ENCODE measurements at places on chromosomes 5 and 9.
A peak's percentile ranks its signal among the peaks of the same experiment; 100 is the strongest.

DNA sequence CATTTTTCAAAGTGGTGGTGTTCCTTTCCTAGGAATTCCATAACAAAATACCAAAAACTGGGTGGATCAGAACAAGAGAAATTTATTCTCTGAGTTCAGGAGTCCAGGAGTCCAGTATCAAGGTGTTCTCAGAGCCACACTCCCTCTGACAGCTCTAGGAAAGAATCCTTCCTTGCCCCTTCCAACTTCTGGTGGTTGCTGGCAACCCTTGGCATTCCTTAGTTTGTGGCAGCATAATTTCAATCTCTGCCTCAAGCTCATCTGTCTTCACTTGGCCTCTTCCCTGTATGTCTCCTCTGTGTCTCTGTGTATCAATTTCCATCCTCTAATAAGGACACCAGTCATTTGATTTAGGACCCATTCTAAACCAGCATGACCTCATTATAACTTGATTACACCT lies 243.7 kb downstream of the MPDZ start:
- DNase-seq: no peak

DNA sequence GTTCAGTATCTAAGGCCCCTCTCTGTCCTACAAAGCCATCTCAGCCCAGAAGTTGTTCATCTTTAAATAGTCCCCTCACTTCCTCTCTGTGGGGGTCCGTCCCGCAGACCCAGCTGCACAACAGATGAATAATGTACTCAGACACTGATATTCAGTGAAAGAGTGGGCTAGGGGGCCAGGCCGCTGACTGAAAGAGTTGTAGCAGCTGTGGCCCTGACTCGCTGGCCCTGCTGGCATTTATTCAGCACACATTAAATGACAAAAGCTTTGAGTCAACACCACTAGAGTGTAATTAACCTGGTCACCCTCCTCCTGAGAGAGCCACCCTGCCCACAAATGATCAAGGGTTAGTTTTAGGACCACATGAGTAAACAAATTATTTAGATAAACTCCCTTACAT lies 76.3 kb downstream of the MED10 start:
- DNase-seq: no peak

DNA sequence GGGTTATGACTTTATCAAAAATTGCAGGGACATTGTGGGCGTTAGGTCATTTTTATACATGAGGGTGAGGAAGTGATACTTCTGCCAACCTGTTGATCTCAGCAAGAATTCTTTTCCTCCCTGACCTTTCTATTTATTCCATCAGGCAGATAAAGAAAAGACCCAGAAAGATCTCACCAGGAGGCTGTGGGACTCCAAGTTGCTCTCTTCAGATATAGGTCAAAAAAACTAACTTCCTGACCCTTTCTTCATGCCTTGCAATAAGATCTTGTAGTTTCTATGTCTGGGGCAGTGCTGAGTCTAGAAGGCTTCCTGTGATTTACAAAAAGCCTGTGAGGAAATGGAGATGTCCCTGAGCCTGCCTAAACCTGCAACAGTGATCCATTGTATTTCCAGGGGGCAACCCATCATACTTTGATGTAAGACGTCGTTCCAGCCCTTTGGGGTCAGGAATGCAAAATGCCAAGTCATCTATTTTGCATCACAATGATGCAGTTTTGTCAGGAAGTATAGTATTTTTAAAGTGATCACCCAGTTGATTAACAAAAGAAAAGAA lies 22.0 kb upstream of the PIK3R1 start:
- DNase-seq: no peak

DNA sequence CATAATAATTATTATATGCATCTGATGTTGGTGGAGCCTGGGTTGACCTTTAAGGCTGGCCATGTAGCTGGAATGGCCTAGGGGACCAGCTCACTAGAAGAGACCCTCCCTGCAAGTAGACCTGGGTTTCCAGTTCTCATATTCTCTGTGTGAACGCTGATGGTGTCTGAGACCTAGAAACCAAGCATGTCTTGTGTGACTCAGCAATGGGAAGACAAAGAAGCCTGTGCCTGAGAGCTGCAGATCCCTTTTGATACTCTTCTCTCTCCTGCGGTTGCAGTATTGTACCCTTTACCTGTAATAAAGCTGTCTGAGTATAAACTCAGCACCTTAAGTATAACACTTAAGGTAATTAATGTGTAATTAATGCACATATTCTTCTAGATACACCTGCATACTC lies 22.2 kb downstream of the C9orf152 start:
- no peak for DNase-seq

DNA sequence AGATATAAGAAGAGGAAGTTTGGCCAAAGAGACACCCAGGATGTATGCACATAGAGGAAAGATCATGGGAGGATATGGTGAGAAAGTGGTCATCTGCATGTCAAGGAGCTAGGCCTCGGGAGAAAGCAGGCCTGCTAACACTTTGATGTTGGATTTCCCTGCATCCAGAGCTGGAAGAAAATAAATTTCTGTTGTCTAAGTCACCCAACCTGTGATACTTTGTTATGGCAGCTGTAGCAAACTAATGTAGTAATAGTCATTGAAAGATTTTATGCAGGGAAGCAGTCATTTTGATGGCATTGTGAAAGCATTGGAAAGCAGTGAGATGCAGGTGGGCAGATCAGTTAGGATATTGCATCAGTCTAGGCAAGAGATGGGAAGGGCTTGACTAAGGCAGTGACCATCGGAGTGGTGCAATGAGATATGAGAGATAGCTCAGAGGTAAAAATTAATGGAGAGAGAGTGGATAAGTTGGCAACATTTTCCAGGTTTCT lies 24.5 kb upstream of the FOCAD start:
- no peak for DNase-seq

DNA sequence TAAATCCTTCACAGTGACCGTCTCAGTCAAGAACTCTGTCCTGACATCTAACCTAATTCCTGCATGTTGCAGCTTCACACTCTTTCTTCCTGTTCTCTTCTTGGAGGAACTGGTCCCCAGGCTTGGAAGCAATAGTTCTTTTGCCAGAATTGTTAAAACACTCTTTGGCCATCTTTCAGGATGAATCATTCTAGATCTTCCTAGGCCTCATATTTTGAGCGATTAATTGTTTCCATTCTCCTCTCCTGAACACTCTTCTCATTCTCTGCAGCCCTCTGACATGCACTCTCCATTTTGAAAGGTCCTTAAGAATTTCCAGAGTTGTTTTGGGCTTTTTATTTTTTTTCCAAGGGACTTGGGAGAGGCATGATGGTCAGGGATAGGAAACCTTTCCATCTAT lies 85.8 kb downstream of the FAM114A2 start:
- no peak for DNase-seq

DNA sequence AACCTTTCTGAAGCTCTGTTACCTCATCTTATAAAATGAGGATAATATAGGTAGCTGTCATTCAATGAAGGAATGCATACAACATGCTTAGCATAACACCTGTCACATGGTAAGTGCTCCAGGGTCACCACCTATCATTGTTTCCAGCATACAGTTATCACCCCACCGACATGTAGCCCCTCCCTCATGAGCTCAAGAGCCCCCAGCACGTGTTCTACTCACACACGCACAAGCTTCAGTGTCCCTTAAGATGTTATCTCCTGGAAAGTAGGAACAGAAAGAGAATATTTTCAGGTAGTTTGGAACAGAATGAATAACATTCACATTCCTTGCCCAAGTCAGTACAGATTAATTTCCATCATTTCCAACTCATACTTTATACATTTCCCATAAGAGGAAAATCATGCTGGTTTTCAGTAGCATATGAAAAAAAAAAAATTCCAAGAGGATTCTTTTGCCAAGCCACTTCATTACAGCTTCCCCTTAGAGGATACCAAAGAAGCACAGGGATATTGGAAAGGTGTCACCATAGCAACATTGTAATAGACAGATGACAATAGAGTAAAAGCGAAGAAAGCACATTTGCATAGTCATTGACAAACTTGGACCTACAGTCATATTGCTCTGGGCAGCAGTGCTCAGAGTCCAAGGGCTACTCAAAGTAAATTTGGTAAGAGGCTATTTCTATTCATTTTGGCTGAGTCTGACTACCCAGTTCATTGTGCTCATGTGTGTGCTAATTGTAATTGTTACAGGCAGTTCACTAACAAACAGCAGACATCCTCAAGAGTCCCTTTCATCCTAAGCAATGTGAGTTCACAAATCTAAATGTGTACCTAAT lies 1.5 kb upstream of the MOB3B start:
- no peak for DNase-seq

- no peak for DNase-seq
Observed at GRCh38 chr5:81854915-81855314, 104.0 kb upstream of the SSBP2 start.

DNA sequence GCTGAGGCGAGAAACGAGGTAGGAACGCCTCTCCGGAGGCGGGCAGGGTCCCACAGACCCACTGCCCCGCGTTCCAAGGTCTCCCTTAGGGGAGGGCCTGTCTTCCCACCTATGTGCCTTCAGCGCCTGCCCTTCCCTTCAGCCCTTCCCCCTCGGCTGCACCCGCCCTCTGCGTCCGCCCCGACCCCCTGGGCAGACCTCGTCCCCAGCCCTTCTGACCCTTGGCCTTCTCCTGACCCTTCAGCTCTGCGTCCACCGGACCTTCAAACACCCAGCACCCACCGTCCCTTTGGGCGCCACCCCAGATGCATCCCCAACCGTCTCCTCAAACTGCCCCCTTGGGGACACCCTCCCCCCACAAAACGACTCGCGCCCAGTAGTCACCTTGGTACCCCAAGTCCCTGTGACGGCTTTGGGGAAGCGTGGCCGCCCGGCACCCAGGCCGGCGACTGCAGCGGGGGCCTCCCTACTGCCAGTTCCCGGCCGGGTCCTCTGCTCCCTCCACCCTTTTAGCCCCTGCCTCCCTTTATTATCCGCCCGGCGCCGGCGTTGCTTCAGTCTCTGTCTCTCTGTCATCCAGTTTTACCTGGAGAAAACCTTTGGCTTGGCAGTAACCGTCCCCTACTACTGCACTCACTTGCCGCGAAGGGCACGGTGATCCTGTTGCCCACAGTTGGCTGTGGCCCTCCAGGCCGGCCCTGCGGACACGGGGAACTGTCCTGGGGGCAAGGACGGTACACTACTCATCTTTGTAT lies 421 bp downstream of the RUSC2 start:
- DNase-seq: peak; percentile 31

DNA sequence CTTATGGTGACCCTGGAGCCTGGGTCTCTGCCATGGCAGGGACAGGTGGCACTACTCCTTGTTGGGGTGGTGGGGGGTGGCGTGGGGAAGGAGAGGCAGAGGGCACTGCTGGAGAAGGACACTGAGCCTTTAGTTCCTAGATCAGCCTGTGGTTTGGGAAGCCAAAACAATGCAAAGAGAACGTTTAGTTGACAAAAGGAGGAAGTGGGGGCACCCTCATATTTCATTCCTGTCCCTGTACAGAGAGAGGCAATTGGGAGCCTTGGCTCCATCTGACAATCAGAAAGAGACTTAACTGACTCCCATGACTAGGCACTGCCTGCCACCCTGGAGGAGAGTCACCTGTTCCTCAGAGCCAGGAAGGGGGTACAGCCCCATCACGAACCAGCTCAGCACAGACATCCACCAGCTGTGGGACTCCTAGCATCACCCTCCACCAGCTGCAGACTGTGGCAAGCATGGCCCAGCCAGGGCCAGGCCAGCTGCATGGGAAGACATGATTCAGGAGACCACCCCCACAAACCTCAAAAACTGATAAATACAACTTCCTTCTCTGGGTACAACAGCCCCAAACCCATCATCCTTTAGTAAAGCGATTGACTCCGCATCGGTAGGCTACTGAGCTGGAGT lies 257.5 kb downstream of the HSPA4 start:
- no peak for DNase-seq

DNA sequence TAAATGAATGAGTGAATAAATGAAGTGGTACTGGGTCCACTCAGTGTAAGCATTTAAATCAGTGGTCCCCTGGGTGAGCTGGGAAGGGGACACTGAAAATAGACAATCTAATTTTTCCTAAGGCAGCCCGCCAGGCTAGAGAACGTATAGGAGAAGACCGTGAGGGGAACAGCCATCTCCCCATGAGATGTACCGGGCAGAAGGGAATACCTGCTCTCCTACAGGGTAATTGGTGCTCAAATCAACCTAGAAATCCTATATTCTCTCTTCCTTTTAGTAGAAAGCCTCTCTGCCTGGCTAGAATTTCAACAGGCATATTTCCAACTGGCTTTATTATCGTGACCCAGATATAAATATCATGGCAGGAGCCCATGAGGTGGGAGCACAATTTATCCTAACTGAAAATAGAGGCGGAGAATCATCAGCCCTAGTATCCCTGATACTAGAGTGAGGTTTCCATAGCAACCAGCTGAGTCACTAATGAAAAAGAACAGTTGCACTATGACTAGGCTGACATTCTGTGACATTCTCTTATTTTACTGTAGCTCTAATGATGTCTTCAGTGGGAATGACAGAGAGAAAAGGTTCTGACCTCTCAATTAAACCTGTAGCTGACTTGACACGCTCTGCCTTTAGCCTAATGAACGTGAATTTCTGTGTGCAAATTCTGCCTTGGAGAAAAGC lies 96.5 kb upstream of the CAST start:
- DNase-seq: no peak

- peak; percentile 33 for DNase-seq
Observed at GRCh38 chr9:129166623-129167557, 11.2 kb downstream of the IER5L start.

GRCh38 chr5:132228241-132229035 lies 785 bp upstream of the P4HA2 start:
- no peak for DNase-seq

DNA sequence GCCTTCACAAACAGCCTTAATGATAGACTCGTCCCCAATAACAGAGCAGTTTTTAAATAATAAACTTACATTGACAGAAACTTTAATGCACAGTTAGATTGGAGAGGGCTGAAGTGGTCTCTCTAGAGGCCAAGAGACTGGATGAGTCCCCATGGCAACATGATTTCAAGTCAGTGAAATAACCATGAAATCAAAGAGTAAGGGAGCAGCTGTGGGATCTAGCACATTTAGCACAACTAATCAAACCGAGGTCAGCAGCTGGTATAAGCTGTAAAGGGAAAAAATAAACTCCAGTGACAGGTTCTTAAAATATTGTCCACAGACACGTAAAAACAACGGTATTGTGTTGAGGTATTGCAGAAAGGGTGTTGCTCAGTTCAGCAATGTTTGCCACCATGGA lies 916.6 kb downstream of the DNAH5 start:
- no peak for DNase-seq

- DNase-seq: no peak
Observed at GRCh38 chr9:1455766-1456165, 405.6 kb downstream of the DMRT2 start.

DNA sequence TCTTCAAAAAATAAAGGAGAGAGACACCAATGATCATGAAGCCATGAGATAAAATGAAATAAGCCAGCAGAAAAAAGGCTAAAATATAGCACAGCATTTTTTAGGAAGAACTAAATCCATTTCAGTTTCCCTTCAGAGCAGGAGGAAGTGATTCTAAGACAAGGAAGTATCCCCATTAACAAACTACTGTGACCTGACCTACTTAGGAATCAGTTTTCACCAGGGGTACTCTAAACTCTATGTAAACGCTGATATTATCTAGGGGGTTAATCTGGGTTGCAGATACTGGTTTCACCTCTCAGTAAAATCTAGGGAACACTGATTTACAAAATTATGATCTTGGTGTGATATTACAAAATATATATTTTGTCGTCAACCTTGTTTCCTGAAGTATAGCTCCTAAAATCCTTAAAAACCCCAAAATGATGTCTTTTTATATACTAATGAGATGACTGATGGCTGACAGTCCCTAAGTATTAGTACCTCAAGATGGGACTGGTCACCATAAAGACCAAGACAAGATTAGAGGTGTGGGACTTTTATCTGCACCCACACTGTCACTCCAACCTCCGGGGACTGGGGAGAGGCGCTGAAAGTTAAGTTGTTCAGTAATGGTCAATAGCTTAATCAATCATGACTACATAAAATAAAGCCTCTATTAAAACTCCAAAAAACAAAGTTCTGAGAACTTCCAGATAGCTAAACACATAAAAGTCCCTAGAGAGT lies 2.9 kb upstream of the FNBP1 start:
- DNase-seq: no peak

All from activated T-cell treated with anti-CD3 and anti-CD28 coated beads, Interleukin-2, amount 50 U/mL, for 48 hours (primary cell).